AG09309 (cell line): ENCODE measurements at places on chromosomes 16 and 17.

DNA sequence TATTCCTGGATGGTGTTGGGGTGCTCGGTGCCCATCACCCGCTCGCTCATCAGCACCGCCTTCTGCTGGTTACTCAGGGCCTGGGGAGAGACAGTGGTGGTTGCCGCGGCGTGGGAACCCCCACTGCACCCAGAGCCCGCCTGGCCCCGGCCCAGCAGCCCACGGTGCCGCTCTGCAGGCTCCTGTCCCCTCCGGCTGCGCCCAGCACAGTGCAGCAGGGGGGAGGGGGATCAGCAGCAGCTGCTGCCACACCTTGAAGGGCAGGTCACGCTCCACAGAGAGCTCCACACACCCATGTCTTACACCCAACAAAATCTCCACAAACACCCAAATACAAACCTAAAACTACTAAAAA is 18.8 kb downstream of the CLUH start:
- DNase-seq: no peak

DNA sequence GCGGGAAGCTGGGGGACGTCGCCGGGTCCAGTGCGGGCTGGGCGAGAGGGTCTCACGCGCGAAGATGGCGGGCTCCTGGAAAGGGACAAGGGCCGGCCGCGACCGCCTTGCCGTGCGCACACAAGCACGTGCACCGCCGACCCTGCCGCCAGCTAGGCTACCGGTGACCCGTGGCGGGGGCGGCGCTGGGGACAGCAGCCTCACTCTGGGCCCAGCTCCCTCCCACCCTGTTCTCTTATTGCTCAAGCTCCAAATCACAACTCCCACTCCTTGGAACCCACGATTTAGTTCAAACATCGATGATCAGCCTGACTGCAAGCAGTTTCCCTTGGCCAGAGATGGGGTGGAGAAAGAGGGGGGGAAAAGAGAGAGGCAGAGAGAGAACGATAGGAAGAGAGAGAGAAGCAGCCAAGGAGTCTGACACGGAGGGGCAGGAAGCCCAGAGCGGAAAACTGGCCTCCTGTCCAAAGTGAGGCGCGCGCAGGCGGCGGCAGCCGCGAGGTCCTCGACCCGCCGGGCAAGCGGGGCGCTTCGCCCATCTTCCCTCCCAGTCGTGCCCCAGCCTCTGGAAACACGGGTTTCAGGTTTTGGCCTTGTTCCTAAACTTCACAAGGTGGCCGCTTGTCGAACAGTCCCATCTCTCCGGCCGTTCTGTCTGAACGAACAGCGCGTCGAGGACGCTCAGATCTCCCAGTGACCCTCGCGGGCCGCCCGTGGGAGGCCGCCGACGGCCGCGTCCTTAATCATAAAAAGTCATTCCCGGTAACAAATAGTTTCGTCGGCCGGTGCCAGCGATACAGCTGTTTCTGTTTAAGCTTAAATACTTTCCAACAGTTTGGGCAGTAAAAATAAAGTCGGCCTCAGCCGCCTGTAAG is 1.7 kb upstream of the CBX8 start:
- no peak for DNase-seq

DNA sequence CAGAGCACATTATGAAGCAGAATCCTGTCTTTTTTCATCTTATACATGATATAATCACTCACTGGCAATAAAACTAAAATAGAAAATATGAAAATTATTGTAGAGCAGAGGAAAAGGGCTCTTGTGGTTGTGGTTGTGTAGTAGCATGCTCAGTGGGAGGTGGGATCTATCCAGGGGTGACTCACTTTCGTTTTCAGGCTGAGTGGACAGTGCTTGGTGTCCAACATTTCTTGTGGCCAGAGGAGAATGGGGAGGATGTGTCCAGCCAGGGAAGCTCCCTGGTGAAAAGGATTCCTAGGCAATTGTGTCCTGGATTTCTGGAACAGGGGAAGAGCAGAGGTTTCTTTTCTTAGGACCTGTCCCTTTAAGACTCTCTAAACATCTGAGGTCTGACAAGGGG is 31.9 kb upstream of the CPHXL start:
- DNase-seq: no peak

DNA sequence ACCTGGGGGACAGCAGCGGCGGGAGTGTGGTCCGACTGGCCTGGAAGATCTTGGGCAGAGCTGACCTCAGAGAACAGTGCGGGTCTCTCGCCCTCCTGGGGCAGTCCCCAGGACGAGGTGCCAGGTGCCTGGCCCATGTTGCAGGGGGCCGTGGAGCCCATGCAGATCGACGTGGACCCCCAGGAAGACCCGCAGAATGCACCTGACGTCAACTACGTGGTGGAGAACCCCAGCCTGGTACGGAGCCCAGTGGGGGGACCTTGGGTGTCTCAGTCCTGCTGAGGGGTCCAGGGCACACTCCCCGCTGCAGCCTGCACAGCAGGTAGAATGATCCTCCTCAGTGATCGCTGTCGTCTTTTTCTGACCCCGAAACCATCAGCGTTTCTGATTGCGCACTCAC is 1.4 kb downstream of the GPS1 start:
- no peak for DNase-seq

- no peak for DNase-seq
Measured at GRCh38 chr16:49127103-49127502, 154.5 kb downstream of the CBLN1 start.

- no peak for DNase-seq
Measured at GRCh38 chr17:76797241-76797840, 59.4 kb downstream of the MFSD11 start.

- DNase-seq: no peak
Measured at GRCh38 chr16:79083508-79084299, 516.8 kb downstream of the MAF start.

DNA sequence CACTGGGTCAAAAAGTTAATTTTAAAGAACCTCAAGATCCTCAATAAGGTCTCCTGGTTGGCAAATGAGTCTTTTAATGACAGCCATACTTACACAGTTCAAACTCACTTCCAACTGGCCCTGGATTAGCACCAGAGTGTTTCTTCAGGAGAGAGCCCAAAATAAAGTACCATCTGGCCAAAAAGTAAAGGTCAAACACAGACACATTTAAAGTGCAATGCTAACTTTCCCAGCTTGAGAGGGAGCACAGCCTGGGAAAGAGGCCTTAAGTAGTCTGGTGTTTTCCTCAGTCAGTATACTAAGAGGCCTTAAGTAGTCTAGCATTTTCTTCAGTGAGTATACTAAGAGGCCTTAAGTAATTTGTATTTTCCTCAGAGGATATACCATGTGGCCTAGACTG is 46.6 kb upstream of the ERN1 start:
- no peak for DNase-seq

GRCh38 chr16:51719376-51719775 is 568.3 kb upstream of the SALL1 start:
- DNase-seq: no peak

- no peak for DNase-seq
Measured at GRCh38 chr17:32461498-32461852, 17.2 kb downstream of the PSMD11 start.

DNA sequence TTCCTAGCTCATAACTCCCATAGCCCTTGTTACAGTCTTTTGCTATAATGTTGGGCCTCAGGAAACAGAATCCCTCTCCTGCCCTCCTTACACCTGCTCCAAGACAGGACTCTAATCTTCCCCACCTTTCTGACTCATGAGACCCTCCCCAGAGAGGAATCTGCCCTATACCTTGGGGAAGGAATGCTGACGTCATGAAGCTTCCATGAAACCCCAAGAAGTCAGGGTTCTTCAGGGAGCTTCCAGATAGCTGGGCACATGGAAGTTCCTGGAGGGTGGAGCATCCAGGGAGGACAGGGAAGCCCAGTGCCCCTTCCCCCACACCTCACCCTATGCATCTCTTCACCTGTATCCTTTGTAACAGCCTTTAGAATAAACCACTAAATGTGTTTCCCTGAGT is 285.7 kb downstream of the SOX9 start:
- no peak for DNase-seq

GRCh38 chr16:14004729-14005315 is 66.3 kb upstream of the MRTFB start:
- DNase-seq: no peak

DNA sequence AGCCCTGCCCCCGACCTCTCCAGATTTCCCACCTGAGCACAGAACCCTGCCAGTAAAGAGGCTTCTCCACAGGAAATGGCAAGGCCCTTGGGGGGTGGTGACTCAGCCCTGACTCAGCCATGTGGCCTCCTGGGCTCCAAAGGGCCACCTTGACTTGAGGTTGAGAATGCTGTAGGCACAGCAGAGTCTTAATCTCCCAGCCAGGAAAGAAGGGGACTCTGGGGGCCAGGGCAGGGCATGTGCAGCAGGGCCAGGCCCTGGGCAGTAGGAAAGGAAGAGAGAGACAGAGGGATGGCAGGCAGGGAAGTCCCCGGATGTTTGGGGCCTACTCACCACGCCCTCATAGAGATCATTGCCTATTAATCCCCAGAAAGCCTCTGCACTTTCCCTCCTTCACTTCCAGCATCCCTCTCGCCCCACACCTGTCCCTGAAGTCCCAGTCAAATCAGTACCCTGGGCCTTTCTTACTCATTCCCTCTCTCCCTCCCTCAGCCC is 4.8 kb upstream of the ITGA3 start:
- DNase-seq: no peak

DNA sequence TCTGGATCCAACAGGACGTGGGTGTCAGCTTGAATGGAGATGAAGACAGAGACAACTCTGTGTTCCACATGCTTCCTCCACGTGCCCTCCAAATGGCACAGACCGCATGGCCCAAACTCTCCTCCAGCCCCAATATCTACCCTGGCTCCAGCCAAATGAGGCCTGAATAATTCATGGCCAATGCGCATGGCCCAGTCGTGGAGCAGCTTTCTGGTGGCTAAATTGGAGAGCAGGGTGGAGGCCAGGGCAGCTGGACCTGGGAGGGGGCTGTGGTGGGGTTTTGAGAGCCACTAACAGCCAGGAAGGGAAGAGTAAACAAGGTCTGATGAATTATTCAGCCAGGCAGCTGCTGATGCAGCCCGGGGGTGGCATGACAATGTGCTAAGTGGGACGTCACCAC is 96.7 kb upstream of the TMEM132E start:
- DNase-seq: no peak

DNA sequence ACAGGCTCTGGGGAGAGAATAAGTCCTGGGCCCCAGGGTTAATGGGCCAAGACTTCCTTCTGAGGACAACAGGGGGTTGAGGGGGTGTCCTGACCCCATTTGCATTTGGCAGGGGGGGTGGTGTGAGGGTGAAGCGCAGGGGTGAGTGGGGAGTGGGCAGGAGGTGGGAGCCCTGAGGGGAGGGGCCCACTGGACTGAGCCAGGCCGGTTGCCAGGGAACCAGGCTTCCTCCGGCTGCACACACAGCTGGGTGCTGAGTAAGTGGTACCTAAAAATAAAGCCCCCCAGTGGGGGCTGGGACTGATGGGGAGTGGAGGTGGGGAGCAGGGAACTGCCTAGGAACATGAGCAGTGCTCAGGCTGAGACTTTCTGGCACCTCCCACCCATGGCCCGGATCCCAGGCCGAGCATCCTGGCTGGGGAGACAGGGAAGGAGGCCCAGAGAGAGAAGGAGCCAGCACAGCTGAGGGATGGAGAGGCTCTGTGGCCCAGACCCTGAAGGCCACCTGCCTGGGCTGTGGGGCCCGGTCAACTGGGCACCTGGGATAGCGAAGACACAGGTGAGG is 7.5 kb upstream of the RASD1 start:
- no peak for DNase-seq

DNA sequence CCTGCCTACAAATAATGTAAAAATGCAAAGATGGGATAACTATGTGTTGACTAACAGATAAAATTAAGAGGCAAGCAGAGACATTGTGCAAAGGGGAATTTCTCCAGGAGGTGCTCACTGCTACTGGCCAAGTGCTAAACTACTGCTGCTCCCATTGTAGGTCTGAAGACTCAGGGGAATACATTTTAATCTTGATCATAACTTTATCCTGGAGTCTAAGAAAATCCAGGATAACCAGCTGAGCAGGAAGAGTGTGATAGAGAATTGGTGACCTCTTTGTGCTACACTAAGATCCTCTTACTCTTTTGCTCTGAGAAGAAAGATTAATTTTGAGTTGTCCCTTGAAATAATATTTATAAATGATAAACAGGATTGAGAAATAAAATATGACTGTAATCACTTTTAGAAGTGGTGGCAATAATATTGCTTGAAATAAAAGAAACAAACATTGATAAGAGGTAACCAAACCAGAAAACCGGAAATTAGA is 5.9 kb downstream of the RNF43 start:
- no peak for DNase-seq

- DNase-seq: no peak
Measured at GRCh38 chr17:4711661-4712181, 1.3 kb downstream of the ARRB2 start.

DNA sequence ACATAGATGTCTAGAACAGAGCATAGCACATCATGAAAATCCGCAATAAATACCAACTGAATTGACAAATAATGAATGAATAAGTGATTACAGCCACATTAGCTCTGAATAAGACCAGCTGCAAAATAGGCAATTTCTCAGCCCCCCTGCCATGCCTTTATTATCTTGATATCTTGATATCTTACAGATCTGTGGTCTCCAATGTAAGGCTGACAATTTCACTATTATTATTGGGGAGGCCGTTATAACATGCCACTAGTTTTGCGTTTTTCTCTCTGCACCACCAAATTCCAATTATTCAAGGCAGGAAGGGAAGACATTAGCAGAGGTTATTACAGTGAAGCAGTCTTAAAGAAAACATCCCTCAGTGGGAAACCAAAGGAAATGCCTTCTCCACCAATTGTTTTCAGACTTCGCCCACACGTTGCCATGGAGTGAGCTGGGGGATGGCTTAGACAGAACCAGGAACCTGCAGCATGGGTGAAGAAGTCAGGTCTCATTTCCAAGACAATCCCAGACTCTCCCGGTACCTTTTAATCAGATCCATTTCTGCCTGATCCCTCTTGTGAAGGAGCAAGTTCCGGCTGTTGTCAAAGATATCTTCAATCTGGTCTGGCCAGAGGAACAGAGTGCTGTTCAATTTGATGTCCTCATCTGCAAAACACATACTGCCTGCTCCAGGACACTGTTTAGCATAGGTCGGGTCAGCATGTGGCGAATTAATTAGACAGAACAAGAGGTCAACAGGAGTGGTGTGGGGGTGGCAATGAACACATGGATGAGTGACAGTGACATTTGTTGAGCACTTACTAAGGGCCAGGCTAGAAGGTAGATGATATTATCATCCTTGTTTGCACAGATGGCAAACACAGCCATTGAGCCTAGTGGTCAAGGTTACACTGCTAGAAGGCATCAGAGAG is 46.4 kb downstream of the DNAH3 start:
- DNase-seq: no peak
